ENCODE measurements at places on chromosomes 3 and 15.

- DNase-seq = no peak
These were observed 220.7 kb downstream of the GBE1 start for GRCh38 chr3:81540787-81541186.

GRCh38 chr15:70281811-70282307 is 184.1 kb upstream of the TLE3 start:
- DNase-seq = peak; percentile 71

- peak; percentile 69 for DNase-seq
These were observed 171.0 kb upstream of the UMPS start for GRCh38 chr3:124558991-124559845.

DNA sequence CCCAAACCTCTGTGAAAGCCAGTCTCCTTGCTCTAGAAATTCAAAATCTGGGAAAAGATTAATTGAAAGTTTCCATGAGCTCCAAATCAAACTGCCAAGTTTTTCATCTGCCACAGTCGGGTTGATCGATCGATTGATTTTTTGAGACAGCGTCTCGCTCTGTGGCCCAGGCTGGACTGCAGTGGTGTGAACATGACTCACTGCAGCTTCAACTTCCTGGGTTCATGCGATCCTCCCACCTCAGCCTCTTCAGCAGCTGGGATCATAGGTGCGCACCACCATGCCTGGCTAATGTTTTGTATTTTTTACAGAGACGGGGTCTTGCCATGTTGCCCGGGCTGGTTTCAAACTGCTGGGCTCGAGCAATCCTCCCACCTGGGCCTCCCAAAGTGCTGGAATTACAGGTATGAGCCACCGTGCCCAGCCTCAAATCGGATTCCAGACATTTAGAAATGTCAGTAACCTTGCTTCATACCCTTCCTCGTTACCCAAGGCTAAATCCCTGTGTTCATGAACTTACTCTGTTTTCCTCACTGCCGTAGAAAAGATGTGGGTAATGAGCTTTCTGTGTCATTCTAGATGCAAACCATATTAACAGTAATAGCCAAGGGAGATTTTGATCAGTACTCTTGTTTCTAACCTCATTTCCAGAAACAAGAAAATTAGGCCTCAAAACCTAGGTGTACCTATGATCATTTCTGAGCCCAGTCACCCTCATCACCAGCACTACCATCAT is 105.9 kb upstream of the AKAP13 start:
- no peak for DNase-seq

DNA sequence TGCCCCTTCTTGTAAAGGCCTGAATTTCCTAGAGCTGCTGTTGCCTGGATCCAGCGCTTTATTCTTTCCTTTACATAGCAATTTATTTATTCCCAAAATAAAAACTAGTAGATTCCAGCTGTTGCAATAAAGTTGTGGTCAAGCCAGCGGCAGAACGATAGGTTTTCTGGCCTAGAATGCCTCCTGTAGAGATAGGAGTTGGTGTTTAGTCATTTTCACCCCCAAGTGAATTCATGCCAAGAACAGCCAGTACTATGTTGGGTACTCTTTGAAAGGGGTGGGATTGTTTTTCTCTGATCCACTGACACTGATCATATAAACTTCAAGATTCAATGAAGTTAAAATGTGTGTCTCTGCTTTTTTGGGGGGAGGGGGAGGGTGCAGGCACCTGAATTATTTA is 69.7 kb downstream of the KLHL25 start:
- no peak for DNase-seq

GRCh38 chr3:168671091-168671490 is 575.4 kb upstream of the GOLIM4 start:
- no peak for DNase-seq

DNA sequence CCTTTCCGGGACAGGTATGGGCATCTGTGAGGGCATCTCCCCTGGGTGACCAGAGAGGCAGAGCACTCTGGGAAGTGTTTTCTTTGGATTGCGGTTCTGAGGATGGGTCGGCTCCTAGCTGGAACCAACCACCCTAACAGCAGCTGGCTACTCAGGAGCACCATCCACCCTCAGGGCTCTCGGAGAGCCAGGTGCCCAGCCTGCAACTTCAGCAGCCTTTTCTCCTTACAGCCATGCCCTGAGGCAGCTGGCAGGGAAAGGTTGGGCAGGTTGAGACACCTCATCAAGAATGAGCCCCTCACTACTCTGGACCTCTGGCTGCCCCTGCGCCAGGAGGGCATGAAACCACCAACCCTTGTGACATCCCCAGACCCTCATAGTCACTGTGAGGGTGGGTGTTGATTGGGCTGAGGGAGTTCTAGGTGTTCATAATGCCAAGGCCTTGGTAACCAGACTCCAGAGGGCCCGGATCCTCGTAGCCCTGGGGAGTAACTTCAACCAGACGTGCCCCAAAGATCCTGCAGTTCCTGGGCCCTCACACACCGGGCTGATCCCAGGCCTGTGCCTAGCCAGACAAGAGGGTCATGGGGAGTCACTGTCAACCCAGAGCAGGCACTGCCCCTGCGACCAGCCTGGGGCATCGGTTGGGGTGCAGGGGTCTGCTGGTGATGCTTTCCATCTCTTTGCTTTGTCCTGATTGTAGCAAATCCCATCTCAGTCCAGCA is 114.4 kb upstream of the ABHD17C start:
- no peak for DNase-seq

DNA sequence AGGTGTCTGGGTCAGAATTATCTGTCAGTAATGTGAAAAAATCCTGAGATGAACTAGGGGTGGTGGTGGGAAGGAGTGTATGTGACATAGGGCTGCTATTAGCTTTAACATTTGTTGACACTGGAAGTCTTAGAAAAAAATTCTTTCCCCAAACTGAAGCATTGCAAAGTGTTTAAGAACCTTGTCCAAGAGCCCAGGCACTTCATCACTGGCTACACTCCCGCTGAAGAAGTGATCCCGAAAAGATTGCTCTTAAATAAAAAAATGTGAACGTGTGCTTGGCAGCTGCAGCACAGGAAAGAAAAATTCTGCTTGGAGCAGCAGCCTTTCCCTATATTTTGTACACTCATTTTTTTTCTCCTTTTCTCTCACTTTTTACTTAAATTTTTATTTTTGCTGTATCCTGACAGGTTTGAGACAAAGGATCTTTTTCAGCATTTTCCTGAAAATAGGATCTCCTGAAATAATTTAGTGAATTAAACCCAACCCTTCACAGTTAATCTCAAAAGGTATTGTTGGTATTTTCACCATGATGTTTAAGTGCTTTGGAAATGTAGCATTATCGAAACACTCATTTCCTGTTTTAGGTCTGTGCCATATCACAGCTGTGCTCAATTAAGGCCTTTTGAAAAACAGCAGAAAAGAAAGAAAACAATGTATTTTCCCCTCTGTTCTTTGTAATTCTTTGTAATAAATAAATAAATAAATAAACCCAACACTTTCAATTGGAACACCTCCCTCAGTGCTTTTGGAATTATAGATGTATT is 477.6 kb downstream of the ZNF385D start:
- DNase-seq = no peak

GRCh38 chr3:182028081-182028480 is 316.4 kb downstream of the SOX2 start:
- no peak for DNase-seq

DNA sequence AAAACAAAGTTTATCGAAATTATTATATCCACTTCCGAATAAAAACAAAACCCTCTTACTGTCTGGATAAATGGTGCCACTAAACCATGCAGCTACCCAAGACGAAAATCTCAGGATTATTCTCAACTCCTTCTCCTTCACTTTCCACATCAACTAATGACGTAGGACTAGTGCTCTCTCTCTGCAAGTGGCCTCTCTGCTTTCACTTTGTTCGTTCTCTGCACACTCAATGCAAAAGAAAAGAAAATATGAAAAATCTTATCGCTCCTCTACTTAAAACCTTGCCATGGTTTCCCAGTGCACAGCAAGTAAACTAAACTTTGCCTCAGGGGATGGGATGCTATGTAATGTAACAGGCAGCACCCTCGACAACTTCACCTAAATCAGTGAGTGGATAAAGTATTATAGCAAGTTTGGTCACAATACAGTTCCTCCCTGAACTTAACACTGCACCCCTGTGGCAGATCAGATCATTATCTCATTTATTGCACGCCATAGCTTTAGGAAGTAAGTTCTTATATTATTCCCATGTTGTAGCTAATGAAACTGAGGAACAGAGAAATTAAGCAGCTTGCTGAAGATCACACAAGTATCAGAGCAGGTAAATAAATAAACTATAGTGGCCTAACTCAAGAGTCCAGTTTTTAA is 262.7 kb upstream of the GADL1 start:
- no peak for DNase-seq

DNA sequence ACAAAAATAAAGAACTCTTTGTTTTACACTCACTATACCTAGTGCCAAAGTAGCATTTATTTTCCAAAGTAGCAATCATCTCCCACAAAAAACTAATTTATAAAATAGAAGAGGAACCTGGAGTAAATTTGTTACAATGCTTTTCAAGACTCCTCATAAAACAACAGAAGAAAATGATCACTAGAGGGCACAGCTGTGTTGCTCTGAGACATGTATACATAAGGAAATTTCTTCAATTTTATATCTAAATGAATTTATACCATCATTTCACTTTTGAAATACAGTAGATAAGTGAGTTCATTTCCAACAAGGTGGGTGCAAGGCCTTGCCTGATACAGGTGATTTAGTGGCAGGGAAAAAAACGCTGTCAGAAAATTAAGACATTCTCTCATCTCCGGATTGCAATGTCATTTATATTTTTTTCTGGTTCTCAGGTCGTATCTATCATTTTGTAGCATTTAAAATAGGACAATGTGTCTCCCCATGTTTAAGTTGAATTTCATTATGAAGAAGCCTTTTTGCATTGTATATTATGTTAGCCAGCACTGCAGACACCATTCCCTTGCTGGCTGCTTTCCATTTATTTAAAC is 25.3 kb upstream of the ARHGEF26 start:
- peak; percentile 15 for DNase-seq

GRCh38 chr3:138936741-138937689 is 9.9 kb downstream of the FOXL2 start:
- DNase-seq = no peak

DNA sequence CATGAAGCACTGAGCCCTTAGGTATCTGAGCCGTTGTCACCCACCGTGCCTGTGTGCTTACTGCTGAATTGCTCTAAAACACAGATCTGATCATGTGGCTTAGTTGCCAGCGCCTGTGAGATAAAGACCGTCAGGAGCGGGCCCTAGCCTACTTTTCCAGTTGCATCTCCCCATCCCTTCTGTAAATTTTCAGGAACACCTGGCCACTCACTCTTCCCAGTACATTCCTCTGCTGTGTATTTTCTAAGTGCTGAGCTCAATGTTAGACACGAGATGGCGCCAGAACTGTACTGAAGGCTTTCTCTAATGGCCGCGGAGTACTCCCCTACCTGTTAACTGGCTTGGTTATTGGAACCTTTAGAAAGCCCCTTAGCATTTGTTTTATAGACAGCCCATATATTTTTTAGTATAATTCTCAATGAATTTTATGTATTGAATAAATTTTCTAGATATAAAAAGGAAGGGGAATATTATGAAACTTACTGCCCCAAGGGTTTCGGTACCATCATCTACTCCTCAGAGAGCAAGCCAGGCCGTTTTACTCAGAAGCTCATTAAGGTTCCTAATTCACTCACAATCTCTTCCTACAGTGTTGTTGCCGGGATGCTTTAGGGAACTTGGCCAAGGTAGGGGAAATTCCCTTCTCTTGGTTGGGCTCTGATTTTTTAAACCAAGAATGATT is 16.7 kb upstream of the WNT7A start:
- DNase-seq = peak; percentile 74

DNA sequence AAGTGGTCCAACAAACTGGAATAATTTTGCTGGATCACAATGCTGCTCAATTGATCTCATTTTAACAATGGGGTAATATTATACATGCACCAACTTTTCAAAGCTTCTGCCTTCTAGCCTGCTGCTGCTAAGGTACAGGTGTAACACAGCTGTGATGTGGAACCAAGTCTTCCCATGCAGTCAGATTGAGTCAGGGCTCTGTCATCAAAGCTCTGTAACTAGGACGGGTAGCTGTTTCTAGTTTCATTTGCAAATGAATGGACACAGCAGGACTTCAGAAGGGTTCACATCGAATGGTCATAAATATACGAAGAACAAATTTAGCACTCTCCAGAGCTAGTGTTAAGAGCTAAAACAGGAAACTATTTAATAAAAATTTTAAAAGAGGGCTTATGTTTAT is 189.2 kb downstream of the USP13 start:
- DNase-seq = no peak
